Stimulated activated naive B cell treated with anti-CD40 and anti-IgM and Interleukin-4, amounts not matched to agents 10 μg/mL and 1 μg/mL and 100 μg/mL, for 72 hours (primary cell): ENCODE measurements at places on chromosomes 2 and 18.

DNA sequence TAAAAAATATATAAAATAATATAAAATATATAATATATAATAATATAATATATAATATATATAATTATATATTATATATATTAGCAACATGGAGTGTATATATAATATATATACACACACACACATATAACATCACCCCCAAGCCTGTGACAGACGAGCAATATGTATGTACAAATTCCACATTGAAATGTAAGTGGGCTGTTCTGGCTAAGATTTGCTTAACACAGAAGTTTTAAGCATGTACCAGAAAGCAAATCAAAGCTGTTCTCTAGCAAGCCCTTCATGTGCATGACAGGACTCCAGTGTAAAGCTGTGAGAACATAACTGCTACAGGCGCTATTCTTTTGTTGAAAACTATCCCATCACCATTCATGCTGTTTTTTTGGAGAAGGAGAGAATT, 261.7 kb upstream of the TNP1 start:
- H3K27ac ChIP-seq, result no peak overlapping the region
- peaks cover 2% of the 10 kb centered on the region for H3K4me1 ChIP-seq
- H3K4me3 ChIP-seq, result no peak overlapping the region
- peaks cover 31% of the 10 kb centered on the region for H3K27me3 ChIP-seq
- H3K36me3 ChIP-seq, result no peaks in the 10 kb centered on the region

DNA sequence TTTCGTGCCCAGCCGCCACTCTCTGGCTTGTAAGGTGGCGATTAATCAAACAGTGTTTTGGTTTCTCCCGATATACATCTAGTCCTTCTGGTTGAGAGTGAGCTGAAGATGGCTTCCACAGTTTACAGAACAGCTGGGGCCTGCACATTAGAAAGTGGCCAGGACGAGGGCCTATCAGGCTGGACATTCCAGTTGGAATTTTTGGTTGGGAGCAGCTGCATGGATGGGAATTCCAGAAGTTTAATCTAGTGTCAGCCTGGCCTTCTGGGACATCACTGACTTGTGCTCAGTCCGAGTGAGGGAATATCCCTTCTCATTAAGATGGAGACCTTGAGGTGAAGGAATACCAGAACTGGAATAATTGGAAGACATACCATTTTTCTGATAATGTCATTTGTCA, 118.1 kb upstream of the SIX2 start:
- DNase-seq, result no peak
- H3K27me3 ChIP-seq, result no peaks in the 10 kb centered on the region
- no peak overlapping the region for H3K4me3 ChIP-seq
- no peak overlapping the region for H3K27ac ChIP-seq
- H3K36me3 ChIP-seq, result no peaks in the 10 kb centered on the region

DNA sequence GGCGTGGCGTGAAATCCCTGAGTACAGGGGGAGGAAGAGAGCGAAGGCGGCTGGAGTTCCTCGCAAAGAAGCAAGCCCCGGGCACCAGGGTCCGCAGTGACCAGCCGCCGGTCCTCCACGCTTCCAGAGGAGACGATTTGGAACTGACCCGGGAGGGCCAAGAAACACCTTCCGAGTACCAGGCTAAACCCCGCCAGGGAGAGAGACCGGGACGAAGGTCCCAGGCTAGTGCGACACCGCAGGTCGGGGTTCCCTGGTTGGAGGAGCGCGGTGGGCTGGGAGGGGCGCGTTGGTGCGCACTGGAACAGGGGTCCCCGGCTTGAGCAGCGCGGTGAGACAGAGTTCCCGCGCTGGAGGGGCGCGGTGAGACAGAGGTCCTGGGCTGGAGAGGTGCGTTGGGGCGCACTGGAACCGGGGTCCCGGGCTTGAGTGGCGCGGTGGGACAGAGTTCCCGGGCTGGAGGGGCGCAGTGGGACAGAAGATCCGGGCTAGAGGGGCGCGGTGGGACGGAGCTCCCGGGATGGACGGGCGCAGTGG, 901 bp downstream of the WDFY1 start:
- peak overlapping the region; percentile 95 for H3K4me3 ChIP-seq
- peaks cover 27% of the 10 kb centered on the region for H3K36me3 ChIP-seq
- peak; percentile 15 for DNase-seq
- peak overlapping the region; percentile 97 for H3K27ac ChIP-seq

DNA sequence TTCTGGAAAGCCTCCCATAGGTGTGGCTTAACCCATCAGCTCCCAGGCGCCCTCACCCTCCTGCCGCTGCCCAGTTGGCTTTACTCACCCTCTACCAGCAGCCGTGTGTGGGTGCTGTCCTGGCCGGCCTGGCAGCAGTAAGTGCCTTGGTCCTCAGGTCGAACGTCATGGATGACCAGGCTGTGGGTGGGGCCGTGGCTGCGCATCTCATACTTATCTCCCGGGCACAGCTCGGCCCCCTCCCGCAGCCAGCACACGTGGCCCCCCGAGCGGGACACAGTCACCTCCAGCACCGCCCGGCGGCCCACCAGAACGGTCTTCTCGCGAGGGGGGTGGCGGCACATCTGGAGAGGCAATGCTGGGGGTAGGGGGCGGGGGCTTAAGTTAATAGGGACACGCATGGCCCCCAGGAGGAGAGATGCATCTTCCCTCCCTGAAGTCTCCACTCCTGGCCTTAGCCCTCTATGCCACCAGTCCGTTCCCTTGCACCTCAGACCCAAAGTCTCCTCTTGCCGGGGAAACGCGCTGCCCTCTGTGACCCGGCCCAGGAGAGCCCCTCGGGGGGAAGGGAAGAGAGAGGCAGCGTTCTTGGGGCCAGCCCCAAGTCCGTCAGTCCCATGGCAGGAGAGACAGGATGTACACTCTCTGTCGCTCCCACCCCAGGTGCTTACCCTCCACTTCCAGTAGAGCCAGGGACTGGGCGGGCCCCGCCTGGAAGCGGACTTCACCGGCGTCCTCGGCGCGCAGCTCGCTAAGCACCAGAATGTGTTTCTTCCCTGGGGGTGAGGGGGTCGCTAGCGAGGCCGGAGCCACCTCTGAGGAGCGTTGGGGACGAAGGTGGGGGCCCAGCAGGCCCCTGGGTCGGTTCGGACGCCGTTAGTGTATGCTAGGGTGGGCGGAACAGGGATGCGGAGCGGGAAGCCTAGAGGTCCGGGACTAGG, 7.9 kb downstream of the TMEM198 start:
- H3K4me1 ChIP-seq, result peaks cover 11% of the 10 kb centered on the region
- H3K36me3 ChIP-seq, result no peaks in the 10 kb centered on the region
- no peak for DNase-seq

DNA sequence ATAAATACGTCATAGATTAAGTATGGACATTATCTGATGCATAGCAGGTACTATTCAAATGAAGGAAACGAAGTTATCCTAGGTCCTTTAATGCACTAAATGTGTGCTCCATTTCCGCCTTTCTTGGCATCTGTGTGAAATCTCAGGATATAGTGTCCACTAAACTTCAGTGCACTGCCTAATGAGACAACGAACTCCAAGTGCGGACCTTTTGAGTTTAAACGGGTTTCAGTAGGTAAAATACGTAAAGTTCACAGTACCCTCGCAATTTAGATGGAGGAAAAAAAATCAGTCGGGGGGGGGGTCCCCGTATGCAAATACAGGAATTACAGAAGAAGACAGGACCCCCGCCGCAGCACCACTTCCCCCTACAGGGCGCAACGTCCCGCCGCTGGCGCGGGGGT, 729 bp upstream of the REL start:
- H3K27ac ChIP-seq, result peak overlapping the region; percentile 100
- peak overlapping the region; percentile 99 for H3K4me3 ChIP-seq
- DNase-seq, result no peak
- H3K36me3 ChIP-seq, result peaks cover 38% of the 10 kb centered on the region
- no peaks in the 10 kb centered on the region for H3K27me3 ChIP-seq

GRCh38 chr18:61917818-61918217, 25.0 kb upstream of the RNF152 start:
- no peak overlapping the region for H3K4me3 ChIP-seq
- peaks cover 1% of the 10 kb centered on the region for H3K4me1 ChIP-seq
- H3K27me3 ChIP-seq, result peaks cover 16% of the 10 kb centered on the region
- no peaks in the 10 kb centered on the region for H3K36me3 ChIP-seq
- H3K27ac ChIP-seq, result no peak overlapping the region

- DNase-seq, result no peak
- no peaks in the 10 kb centered on the region for H3K27me3 ChIP-seq
- H3K4me3 ChIP-seq, result no peak overlapping the region
- no peaks in the 10 kb centered on the region for H3K36me3 ChIP-seq
Observed at GRCh38 chr18:73407506-73407905, 539.7 kb upstream of the NETO1 start.

DNA sequence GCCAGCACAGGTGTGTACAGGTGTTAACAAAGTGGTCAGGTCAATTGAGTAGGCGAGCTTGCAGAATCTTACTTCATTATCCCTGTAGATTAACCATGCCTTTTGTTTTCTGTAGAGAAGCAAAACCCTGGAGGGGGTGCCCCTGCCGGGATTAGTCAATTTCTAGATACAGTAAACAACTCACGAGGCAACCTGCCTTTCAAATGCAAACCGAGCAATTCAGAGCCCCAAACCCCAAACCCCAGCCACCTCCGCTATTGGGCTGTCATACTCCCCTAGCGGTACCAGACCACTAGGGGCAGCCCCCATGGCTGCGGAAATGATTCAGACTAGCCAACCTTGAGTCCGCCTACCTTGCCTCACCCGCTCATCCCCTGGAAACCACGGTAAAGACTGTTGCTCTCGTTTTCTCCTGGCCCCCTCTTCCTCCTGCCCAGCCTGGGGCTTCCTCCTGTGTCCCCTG, 61.4 kb upstream of the KIF5C start:
- peak overlapping the region; percentile 82 for H3K27ac ChIP-seq
- no peaks in the 10 kb centered on the region for H3K36me3 ChIP-seq
- no peak overlapping the region for H3K4me3 ChIP-seq
- DNase-seq, result peak; percentile 68
- H3K27me3 ChIP-seq, result peaks cover 25% of the 10 kb centered on the region
- peaks cover 18% of the 10 kb centered on the region for H3K4me1 ChIP-seq

DNA sequence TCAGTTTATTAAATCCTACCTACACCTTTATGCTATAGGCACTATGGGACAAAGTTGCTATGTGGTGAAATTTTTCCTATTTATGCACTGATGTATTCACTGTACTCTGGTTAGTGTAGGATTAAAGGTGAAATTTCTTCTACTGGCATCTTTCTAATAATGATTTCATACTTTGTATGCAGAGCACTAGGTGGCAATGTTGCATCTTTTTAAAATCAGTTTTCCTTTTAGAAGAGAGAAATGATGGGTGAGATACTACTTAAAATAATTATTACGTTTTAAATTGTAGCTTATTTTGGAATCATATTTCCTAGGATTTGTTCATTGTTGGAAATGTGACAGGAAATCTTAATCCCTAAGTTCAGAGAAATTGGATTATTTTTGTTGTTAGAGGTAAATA, 150.9 kb downstream of the CD8B2 start:
- no peak for DNase-seq
- H3K4me3 ChIP-seq, result no peak overlapping the region
- no peak overlapping the region for H3K27ac ChIP-seq
- peaks cover 4% of the 10 kb centered on the region for H3K27me3 ChIP-seq

DNA sequence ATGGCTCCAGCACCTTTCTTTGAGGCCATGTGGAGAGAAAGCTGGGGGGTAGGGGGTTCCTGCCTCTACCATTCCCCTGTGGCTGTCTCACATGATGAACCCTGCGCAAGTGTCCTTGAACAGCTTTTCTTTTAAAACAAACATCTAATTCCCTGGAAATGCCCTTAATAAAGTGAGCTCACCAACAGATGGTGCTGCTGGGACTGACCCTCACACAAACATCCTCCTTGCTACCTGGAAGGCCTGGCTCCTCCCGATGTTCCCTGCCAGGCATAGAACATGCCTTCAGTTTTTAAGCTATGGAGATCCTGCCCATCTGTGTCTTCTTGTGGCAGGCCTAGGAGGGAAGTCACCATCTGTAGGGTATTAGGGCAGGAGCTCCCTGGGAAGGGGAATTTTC, 60.7 kb upstream of the GATA6 start:
- DNase-seq, result no peak
- H3K36me3 ChIP-seq, result no peaks in the 10 kb centered on the region
- H3K4me3 ChIP-seq, result no peak overlapping the region
- H3K27ac ChIP-seq, result no peak overlapping the region
- H3K4me1 ChIP-seq, result no peaks in the 10 kb centered on the region

- H3K4me3 ChIP-seq, result no peak overlapping the region
- no peak overlapping the region for H3K27ac ChIP-seq
- no peaks in the 10 kb centered on the region for H3K36me3 ChIP-seq
- DNase-seq, result no peak
Observed at GRCh38 chr2:66775730-66776422, 341.0 kb downstream of the MEIS1 start.

DNA sequence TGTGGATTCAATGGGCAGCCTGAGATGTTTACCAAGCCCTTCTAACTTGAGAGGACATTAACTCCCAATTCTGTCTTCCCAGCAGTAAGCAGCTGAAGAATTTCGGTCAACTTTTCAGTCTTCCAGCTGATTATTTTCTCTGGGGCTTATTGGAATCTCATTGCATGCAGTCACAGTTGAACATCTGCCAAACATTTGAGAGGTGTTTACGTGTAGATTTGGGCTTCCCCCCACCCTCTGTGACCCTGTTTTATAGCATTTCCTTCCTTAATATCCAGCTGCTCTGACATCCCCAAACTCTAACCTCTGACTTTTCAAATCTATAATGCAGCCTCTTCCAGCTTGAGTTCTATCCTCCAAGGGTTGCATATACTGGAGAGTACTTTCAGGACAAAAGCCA, 16.5 kb upstream of the VIT start:
- no peak overlapping the region for H3K27ac ChIP-seq
- H3K27me3 ChIP-seq, result peaks cover 10% of the 10 kb centered on the region
- no peak overlapping the region for H3K4me3 ChIP-seq
- H3K36me3 ChIP-seq, result no peaks in the 10 kb centered on the region
- DNase-seq, result no peak
- H3K4me1 ChIP-seq, result peaks cover 17% of the 10 kb centered on the region

DNA sequence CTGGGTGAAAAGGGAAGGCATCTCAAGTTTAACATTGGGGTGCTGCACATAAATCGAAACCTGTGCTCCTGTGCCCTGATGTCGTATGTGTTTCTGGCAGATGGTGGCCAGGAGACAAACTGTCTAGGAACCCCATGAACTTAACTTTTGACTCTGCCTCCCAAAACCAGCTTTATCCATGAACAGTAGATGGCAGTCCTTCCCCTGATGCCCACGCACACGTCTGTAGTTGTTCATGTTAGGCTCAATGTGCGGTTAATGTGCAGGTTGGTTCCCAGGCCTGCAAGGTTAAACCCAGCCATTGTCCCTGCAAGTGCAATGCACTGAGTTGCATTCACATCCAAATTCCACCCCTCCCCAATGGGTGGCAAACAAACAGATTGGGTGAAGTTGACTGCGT, 44.1 kb upstream of the SIX3 start:
- no peak overlapping the region for H3K4me3 ChIP-seq
- H3K27me3 ChIP-seq, result peaks cover 36% of the 10 kb centered on the region

DNA sequence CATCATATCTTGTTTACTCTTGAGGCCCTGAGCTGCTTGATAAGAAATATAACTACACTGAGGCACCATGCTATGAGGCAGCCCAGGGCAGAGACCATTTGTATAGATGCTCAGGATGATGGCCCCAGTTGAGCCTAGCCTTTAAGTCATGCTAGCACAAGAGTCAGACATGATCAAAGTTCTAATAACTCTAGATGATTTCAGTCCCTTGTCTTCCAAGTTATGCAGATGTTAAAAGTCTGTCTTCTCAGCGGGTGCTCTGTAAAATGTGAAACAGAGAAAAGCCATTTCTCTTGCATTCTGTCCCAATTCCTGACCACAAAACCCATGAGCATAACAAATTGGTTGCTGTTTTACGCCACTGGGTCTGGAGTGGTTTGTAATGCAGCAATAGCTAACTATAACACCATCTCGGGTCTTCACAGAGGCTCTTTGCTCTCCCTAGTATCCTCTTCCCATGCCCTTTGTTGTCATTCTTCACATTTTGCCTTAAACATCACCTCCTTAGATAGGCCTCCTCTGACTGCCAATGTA, 49.6 kb downstream of the NXPH2 start:
- H3K4me3 ChIP-seq, result no peak overlapping the region
- peaks cover 2% of the 10 kb centered on the region for H3K36me3 ChIP-seq
- H3K4me1 ChIP-seq, result no peaks in the 10 kb centered on the region
